ENCODE measurements at places on chromosomes 4 and X.
A peak's percentile ranks its signal among the peaks of the same experiment; 100 is the strongest.

GRCh38 chrX:103628386-103629317 is at the start of gene TCEAL1:
Gene TCEAL1, plus strand, starts transcription at chrX:103628975. Its CDS starts 942 bp downstream, at chrX:103629917.
- DNase-seq, result peak; percentile 22

GRCh38 chr4:84726356-84726755 is 143.4 kb downstream of the CDS1 start:
- peak; percentile 45 for DNase-seq

DNA sequence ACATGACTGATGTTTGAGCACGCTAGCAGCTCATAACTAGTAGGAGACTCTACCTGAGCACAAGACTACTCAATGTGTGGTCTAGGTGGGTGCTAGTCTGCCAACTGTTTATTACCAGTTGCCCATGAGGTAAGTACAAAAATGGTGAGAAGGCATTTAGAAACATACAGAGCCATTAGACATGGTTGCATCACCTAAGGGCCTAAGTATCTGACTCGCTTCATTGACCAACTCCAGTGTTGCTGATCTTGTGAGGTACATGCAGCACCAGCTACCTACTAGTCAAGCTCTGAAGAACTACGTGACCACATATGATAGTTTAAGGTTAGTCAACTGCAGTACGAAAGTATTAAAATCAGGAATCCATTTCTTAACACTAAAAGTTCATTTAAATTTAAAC is 39.9 kb downstream of the APBB2 start:
- DNase-seq, result no peak

GRCh38 chr4:121376556-121376955 is 4.3 kb downstream of the QRFPR start:
- no peak for DNase-seq

DNA sequence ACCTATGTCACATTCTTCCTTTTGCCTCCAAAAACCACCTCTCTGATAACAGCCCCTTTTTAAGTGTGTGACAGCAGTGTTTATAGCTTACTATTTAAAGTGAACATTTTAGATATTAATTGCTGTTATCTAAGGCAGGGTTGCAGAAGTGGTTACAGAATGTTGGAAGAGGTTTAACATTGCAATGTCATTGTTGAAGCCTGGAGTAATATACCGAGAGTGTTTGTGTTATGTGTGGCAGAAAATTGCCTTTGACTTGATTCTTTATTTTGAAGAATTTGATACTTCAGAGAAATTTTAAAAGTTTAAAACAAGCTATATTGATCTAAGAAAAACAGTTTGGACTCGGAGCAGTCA is 37.1 kb downstream of the SMARCAD1 start:
- DNase-seq, result no peak

DNA sequence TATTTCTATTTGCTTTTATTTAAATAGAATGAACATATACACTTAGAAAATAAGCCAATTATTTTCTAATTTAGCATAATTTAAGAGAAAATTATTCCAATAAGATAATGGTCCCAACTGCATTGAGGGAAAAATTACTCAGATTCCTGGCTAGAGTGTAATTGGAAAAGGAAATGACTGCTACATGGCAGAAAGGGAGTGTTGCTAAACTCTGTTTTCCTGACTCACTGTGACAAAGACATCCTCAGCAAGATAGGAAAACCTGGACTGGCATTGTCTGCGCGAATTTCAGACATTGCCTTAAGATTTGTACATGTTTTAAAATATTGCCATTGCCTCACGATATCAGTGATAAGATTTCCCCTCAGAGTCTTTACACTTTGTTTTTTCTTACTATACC is 8.2 kb downstream of the TNIP3 start:
- DNase-seq, result peak; percentile 89

GRCh38 chrX:138775517-138775916 is 64.0 kb upstream of the FGF13 start:
- DNase-seq, result peak; percentile 22

DNA sequence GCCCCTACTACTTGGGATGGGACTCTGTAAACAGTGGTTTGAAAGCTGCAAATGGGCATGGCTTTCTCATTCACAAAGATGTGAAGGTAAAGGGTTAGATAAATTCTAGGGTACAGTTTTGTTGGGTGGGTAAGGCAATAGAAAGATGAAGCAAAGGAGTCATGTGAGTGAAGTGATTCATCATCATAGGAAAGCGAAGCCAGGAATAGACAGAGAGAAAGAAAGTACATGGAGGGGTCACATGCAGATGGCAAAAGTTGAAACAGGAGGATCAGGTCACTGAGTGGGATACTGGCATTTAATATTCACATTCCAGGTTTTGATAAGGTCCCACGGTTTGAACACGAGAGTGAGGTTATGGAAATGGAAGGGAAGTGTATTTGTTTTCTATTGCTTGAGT is 8.2 kb upstream of the ABCG2 start:
- DNase-seq, result no peak

DNA sequence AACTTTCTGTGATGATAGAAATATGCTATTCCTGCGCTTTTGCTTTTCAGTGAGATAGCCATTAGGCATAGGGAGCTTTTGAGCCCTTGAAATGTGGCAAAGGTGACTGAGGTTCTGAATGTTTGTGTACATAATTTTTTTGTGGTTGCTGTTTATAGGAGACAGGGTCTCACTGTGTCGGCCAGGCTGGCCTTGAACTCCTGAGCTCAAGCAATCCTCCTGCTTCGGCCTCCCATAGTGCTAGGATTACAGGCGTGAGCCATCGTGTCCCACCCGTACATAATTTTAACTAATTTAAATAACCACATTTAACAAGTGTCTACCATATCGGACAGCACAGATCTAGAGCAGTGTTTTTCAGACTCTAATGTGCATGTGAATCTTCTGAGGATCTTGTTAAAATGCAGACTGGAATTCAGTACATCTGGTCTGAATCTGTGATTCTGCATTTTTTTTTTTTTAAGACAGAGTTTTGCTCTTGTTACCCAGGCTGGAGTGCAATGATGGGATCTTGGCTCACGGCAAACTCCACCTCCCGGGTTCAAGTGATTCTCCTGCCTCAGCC is 45.3 kb downstream of the CASP6 start:
- DNase-seq, result no peak

DNA sequence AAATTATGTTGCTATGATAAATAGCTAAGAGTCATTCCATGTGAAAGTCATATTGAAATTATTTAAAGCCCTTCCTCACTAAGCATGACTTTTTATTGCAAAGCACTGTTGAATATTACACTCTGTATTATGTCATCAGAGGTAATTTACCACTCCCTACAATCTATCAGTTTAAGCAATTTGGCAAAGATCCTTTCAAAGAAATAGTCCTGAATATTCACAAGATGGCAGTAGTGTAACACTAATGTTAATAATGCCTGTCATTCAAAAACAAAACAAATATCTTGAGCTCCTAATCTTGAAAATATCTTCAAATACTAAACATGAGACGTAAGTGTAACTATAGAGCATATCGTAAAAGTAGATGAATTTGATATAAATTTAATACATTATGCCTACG is 208.6 kb upstream of the TECRL start:
- DNase-seq, result no peak

DNA sequence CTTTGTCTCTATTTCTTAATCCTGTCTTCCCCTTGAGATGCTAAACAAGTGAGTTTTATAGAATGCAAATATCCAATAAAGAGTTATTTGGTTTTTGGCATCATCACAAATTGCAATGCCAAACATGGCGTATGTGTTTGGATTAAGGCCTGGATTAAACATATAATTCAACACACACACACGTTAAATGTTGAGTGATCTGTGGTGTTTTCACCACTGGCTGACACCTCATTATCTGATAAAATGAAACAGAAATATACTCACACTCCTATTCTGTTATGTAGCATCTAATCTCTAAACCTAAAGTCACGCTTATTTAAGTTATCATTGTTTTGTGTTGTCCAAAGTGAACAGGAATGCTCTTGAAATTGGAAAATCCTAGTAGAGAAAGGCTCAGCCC is 506.2 kb downstream of the FSTL5 start:
- no peak for DNase-seq

GRCh38 chr4:41218703-41219102 is 4.4 kb upstream of the APBB2 start:
- no peak for DNase-seq

DNA sequence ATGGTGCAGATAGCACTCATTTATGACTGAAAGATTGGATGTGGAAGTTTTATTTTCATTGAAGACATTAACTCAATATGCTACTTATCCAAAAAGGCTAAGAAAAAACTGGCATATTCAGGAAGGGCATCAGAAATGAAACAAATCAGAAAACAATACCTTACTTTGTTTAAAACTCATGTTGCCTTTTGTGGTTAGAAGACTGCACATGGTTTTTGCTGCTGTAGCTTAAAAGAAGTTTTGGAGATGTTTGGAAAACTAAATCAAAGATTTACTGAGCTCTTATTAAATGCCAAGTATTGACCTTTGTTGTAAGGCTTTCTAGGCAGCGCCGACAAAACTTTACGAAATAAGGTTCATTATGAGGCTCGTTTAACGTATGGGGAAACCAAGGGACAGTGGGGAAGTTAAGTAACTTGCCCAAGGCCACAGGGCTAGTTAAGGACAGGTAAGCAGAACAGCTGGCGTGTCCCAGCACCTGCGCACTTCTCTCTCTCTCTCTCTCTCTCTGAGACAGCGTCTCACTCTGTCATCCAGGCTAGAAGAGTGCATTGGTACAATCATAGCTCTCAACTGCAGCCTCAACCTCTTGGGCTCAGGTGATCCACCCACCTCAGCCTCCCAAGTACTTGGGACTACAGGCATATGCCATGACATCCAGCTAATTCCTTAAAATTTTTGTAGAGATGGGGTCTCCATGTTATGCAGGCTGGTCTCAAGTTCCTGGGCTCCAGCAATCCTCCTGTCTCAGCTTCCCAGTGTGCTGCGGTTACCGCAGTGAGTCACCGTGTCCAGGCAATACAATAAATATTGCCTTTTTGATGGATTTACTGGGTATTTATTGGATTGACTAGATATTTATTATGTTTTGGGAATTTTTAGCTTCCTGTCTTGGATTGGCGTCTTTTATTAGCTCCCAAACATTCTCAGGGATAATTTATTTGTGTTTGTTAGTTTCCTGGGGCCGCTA is 16.1 kb downstream of the LRP2BP start:
- no peak for DNase-seq

- no peak for DNase-seq
Measured at GRCh38 chr4:127660284-127660885, 27.6 kb downstream of the INTU start.

- no peak for DNase-seq
Measured at GRCh38 chrX:3134316-3134945, 93.2 kb downstream of the ARSF start.

DNA sequence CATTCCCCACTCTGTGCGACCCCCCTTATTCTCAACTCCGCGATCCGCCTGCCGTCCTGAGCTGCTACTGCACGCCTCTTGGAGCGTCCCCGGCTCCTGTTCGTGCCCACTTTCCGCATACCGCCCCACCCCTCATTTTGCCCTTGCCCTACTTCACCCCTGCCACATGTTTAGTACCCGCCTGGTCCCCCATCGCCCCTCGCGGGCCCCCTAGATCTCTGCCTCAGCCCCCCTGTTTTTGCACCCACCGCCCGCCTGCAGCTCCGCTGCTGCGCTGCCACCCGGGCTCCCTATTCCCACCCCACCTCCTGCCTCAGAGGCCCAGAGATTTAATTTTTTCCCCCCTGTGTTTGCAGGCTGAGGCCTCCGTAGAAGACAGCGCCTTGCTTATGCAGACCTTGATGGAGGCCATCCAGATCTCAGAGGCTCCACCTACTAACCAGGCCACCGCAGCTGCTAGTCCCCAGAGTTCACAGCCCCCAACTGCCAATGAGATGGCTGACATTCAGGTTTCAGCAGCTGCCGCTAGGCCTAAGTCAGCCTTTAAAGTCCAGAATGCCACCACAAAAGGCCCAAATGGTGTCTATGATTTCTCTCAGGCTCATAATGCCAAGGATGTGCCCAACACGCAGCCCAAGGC is 1.4 kb downstream of the MAGED1 start:
- DNase-seq, result peak; percentile 30

DNA sequence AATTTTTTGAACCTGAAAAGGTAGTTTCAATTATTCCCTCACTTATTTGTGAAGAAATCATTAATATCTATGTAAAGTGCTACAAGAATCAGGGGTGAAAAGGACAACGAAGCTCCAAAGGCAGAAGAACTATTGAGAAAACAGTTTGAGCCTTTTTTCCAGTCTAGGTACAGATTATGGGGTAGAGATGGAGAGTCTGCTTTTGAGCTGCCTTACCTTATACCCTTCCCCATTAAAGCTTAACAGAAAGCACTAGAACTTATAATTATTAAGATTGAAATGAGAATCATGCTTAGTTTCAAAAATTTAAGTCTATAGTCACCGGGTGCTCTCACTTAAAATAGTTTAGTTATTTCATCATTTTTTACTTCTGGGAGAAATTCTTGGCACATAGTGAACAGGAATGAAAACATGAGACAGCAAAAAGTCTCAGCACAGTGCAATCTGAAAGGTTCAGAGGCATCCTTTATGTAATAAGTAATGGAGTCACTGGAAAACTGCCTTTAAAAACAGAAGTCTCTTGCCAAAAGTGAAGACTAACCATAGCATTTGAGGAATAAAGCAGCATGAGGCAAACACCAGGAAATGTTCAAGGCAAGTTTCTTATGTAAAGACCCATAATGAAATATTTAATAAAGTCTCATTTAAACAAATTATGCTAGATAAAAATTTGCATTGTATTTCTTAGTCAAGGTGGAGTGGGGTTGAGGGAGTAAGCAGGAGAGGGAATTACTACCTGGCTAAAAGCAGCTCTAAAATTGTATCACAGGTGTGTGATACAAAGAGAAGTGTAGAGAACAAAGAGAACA is 5.1 kb upstream of the DCLK2 start:
- peak; percentile 95 for DNase-seq

DNA sequence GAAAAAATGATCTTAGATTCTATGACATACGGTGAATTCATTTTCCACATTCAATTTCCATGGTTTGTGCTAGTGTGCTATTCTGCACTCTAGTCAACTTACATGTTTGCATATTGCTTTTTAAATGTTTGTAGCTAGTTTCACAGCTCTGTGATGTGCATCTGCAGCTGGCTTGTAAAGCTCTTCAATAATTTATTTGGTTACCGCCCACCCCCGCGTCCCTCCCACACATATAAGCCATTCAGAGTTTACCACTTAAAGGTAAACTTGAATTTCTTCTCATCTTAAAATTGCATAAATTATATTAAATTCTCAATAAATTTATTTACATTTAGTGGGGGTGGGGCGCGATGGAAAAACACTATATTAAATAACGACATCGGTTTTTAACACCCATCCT is 291 bp upstream of the NBDY start:
- DNase-seq, result peak; percentile 21

DNA sequence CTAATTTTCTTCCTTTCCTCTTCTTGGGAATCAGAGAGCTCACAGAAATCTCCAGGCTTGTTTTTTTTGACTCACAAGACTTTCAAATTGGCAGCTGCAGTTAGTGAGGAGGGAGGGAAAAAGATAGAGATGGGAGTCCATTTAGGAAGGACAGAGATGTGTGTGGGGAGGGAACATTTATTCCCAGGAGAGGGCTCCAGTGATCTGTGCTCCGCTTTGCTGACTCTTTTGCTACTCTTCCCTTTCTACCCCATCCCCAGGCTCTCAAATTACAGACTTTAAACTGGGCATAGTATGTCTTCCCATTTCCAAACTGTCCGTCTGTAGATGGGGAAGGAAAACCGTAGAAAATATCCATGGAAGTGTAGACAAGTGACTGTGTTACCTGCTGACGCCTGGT is 39.1 kb upstream of the UCP1 start:
- no peak for DNase-seq

GRCh38 chrX:93985344-93986307 is 311.6 kb downstream of the FAM133A start:
- DNase-seq, result no peak

GRCh38 chr4:7268941-7269340 is 76.6 kb downstream of the SORCS2 start:
- DNase-seq, result no peak

GRCh38 chr4:106238820-106239420 is 77.1 kb downstream of the TBCK start:
- peak; percentile 56 for DNase-seq

All from fibroblast of skin of back (primary cell).